Calu3 (cell line): ENCODE measurements at places on chromosomes 3 and 15. TPM values are rescaled to one million over a fixed set of nuclear protein-coding genes. Genes with fewer than 3 reads are reported as not detected.

Gene ACTC1
- total RNA-seq, result not detected in 2 replicates

Gene CCDC12
- 47.3 and 47.5 TPM in 2 replicates for total RNA-seq

- no peak for DNase-seq
Measured at GRCh38 chr15:33357845-33358244, 47.1 kb downstream of the RYR3 start.

DNA sequence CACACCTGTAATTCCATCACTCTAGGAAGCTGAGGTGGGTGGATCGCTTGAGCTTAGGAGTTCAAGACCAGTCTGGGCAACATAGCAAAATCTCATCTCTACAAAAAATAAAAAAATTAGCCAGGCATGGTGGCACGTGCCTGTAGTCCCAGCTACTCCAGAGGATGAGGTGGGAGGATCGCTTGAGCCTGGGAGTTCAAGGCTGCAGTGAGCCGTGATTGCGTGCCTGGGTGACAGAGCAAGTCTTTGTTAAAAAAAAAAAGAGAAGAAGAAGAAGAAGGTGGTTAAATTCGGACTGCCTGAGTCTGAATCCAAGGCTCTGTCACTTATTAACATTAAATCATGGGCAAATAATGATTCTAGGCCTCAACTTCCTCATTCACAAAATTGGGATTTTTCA is 51.0 kb downstream of the EOMES start:
- peak; percentile 33 for DNase-seq

DNA sequence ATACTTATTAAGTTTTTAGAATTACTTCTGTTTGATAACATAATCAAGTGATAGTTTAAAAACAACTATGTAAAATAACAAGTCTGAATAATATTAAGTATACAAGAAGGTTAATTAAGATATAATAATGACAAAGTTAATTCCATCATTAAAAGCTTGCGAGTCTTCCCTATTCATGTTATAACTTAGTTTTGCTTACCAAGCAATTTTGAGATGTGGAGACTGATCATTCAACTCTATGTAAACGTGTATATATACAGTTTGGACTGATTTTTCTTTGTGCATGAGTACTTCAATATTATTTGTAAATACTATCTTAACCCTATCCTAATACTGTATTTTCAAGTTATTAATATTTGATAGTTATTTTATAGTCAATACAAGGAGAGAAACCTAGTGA is 870.9 kb downstream of the GBE1 start:
- DNase-seq, result no peak
